ENCODE measurements at places on chromosomes 5 and 9. TPM values are rescaled to one million over a fixed set of nuclear protein-coding genes. Genes with fewer than 3 reads are reported as not detected.
A peak's percentile ranks its signal among the peaks of the same experiment; 100 is the strongest.

Gene PCDHGB6
- total RNA-seq, result 8.1 TPM

DNA sequence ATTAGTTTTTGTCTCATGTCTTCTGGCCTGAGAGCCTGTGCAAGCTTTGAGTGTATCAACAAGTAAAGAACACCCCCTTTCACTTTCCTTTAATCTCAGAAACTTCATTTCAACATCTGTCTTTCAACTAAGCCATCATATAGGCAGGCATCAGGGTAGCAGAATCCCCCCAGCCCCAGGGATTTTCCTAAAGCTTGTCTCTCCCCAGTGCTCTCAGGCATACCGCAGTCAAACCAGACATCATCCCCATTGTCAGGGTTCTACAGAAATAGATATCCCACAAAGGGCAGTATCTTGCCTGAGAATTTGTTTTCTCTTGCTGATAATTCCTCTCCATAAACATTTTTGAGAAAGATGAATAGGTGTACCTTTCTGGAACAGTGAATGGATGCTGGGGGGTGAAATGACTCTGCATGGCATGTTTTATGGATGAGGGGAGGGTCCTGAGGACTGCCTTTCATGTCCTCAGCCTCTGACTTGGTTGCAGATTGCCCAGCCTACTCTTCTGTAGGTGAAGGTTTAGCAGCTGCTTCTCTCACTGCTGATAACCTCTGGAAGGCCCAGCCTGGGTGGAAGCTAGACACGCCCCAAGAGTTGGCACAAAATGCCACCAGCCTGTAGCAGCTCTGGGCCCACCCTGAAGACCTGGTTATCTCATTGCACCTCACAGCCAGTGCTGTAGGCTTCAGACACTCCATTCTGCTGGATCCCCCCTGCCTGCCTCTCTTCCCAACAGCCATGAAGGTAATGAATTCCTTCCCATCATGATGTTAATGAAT is 20.5 kb upstream of the SHB start:
- H3K4me3 ChIP-seq, result no peak overlapping the region
- H3K27ac ChIP-seq, result no peak overlapping the region
- no peak for DNase-seq
- H3K36me3 ChIP-seq, result no peaks in the 10 kb centered on the region
- peaks cover 13% of the 10 kb centered on the region for H3K4me1 ChIP-seq

GRCh38 chr5:180862645-180863044 is 1.6 kb upstream of the ZFP62 start:
- no peak overlapping the region for H3K27ac ChIP-seq
- peaks cover 15% of the 10 kb centered on the region for H3K4me1 ChIP-seq
- peaks cover 4% of the 10 kb centered on the region for H3K27me3 ChIP-seq
- DNase-seq, result peak; percentile 82

GRCh38 chr9:34272101-34272541 is 56.9 kb downstream of the KIF24 start:
- no peaks in the 10 kb centered on the region for H3K27me3 ChIP-seq
- H3K4me3 ChIP-seq, result no peak overlapping the region
- no peaks in the 10 kb centered on the region for H3K36me3 ChIP-seq
- no peak overlapping the region for H3K27ac ChIP-seq
- DNase-seq, result no peak
- no peaks in the 10 kb centered on the region for H3K4me1 ChIP-seq

DNA sequence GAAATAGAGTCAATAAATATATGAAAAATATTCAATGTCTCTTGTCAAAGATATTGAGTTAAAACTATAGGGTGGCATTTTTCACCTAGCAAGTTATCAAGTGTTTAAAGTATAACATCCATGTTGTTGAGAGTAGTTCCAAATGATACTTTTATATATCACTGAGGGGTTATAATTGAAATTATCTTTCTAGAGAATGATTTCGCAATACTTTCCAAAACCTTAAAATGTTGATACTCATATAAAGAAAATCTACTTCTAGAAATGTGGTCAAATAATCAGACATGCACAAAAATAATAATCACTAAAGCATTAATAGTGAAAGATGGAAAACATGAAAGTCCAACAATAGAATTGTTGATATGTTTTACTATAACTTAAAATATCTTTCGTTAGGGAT is 50.1 kb downstream of the OXCT1 start:
- no peaks in the 10 kb centered on the region for H3K36me3 ChIP-seq
- H3K27ac ChIP-seq, result no peak overlapping the region
- no peak for DNase-seq
- no peaks in the 10 kb centered on the region for H3K27me3 ChIP-seq
- H3K4me1 ChIP-seq, result no peaks in the 10 kb centered on the region

Gene GLDC
- total RNA-seq, result 133 TPM

Gene SEC24A
- total RNA-seq, result 37.4 TPM

Gene HRH2
- total RNA-seq, result 5.9 TPM

GRCh38 chr5:80978772-80979317 is 18.7 kb downstream of the RASGRF2 start:
- no peak for DNase-seq
- no peak overlapping the region for H3K27ac ChIP-seq
- peaks cover 16% of the 10 kb centered on the region for H3K4me1 ChIP-seq
- H3K4me3 ChIP-seq, result no peak overlapping the region
